Hindlimb muscle (tissue), 1 donor: ENCODE measurements at places on chromosomes 5 and 9. TPM values are rescaled to one million over a fixed set of nuclear protein-coding genes. Genes with fewer than 3 reads are reported as not detected.

DNA sequence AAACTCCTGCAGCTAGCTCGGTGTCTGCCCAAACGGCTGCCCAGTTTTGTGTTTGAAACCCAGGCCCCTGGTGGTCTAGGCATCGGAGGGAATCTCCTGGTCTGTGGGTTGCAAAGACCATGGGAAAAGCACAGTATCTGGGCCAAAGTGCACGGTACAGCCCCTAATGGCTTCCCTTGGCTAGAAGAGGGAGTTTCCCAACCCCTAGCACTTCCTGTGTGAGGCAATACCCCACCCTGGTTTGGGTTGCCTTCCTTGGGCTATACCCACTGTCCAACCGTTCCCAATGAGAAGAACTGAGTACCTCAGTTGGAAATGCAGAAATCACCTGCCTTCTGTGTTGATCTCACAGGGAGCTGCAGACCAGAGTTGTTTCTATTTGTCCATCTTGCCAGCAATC lies 41.8 kb downstream of the CAVIN4 start:
- no peak for DNase-seq

PCDHB3 gene
- 2.6 TPM for polyA plus RNA-seq

DNA sequence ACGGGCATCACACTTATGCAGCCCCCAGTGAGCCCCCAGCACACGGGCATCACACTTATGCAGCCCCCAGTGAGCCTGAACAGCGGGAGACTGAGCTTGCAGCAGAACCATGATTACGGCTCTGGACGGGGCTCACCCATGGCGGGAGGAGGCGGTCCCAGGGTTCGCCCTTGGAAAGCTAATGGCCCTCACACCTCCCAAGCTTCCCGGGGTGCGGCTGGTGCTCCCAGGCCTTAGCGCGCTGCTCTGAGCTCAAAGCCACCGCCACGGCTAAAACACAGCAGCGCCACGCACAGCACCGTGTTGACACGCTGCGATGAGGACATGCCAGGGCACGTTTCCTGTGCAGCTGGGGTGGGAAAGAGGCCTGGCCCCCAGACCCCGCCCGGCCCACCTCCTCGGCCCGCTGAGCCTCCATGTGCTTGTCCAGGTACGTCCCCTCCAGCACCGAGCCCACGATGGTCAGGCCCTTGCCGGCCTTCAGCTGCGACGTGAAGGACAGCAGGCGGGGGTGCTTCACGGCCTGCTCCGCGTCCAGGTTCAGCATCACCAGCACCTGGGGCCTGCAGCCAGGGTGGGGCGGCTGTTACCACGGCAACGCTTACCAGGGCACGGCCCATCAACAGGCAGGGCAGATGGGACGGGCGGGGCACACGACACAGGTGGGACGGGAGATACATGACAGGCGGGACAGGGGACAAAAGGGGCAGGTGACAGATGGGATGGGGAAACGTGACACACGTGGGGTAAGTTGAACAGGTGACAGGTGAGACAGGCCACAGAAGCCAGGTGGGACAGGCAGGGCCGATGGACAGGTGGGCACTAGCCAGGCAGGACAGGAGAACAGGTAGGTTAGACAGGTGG lies 38.4 kb downstream of the SLC12A7 start:
- DNase-seq: no peak

DNA sequence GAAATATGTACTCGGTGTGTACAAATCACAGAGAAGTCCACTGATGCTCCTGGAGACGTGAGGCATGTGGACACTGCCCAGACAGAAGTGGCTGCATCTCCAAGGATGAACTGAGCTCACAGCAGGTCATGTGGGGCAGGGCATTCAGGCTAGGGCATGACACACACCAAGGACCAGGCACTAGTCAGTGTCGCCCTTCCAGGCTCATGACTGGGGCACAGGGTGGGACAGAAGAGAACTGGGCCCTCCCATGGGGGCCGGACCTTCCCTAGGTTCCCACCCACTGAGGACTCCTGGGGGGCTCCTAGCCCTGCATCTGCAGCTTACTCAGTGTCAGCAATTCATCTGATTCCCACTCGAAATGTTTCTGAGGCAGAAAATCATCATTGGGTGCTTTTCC lies 256.8 kb upstream of the IRX4 start:
- DNase-seq: no peak

PTPRD gene
- polyA plus RNA-seq: 88.9 TPM

GRCh38 chr5:159094745-159095144 lies 5.0 kb downstream of the EBF1 start:
- DNase-seq: peak; percentile 86

DNA sequence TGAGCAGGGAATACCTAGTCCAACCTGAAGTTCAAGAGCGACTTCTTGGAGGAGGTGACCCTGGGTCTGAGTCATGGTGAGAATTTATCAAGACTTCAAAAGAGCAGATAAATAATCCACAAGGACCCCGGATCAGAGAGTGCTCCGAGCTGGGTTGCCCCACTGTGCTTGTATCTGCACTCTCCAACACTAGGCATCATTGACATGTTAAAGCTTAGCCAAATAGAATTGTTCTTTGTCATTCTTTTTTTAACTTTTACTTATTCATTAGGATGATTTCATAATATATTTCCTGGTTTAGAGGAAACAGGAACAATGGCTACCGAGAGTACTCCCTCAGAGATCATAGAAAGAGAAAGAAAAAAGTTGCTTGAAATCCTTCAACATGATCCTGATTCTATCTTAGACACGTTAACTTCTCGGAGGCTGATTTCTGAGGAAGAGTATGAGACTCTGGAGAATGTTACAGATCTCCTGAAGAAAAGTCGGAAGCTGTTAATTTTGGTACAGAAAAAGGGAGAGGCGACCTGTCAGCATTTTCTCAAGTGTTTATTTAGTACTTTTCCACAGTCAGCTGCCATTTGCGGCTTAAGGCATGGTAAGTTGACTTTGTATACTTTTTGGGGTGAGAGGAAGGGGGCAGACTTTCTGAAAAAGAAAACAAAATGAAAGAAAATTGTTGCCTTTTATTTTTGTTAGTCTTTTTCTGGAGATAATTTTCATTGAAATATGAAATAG lies at the start of gene CARD6:
Gene CARD6, plus strand, starts transcription at position 300 of the 738 bp plus-strand sequence. Its CDS starts 16 bp downstream, at position 316.
- DNase-seq: no peak
